Globus pallidus (tissue), 1 donor: ENCODE measurements at places on chromosomes 7 and 10.

DNA sequence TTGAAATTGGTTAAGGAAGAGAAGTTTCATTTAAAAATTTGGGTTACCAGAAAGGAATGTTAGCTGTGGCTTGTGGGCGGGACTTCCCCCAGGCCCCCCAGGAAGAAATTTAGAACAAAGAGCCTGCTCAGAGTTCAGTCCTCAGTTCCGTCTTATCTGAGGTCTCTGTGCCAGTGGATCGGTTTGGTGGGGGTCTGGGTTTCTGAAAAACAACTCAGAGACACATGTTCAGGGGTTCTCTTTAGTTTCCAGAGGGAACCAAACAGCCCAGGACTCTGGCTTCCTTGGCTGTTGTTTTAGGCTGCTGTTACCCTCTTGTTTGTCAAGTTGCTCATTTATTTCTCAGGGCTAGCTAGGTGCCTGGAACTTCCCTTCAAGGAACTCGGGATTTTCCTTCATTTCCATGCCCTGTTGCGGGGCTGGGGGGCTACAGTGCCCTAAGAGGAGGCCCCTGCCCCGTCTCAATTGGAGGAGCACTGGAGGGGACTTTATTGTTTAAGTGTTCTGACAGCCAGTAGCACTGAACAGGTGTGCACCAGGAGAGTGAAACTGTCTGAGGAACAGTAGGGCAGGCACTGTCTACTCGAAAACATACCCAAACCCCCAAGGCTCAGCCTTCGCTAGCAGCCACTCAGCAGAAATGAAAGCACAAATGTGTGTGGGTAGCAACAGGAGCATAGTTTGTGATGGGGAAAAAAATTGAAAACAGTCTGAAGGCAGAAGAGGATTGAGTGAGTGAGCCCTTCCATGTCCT, 59.9 kb downstream of the ALOX5 start:
- no peak for DNase-seq

DNA sequence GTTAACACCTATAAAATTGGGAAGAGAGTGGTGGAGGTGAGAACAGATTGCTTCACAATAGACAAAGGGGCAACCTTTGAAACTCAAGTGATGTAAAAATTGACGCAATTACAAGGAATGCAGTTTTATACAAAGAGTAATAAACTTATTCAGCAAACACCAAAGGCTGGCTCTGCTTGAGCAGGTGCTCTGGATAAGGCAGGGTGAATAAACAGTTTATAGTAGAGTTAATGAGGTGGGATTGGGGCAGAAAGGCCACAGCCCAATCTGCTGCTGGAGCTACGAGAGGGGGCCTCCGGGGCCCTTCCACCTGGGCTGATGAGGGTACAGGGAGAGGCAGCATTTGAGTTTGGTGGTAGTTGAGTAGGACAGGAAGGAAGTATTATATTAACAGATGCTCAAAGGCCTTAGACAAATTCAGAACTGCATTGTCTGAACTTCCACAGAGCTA, 6.0 kb downstream of the MUC12 start:
- DNase-seq = no peak

- no peak for DNase-seq
Measured at GRCh38 chr7:26912933-26913536, 48.6 kb upstream of the SKAP2 start.

- DNase-seq = peak; percentile 23
Measured at GRCh38 chr7:147833557-147833956, 757.0 kb upstream of the C7orf33 start.

- DNase-seq = no peak
Measured at GRCh38 chr10:14380746-14381145, 50.0 kb upstream of the FRMD4A start.

GRCh38 chr7:106068986-106069385, 43.1 kb downstream of the SYPL1 start:
- no peak for DNase-seq

- no peak for DNase-seq
Measured at GRCh38 chr7:152922318-152923081, 162.9 kb downstream of the ACTR3B start.

GRCh38 chr7:21777921-21778320, 167.8 kb downstream of the CDCA7L start:
- DNase-seq = no peak

DNA sequence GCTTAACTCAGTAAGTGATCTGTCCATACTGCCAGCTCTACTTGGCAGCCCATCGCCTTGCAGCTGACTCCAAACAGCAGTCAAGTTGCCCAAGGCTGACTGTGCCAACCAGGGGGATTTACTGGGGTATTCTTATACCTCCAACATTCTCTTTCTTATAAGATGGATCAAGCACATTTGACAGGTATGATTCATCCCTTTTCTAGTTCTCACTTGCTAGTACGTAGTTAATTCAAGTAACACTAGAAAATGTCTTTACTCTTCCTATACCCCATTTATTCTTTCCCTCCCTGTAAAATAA, 77.0 kb downstream of the SLC25A13 start:
- DNase-seq = no peak

DNA sequence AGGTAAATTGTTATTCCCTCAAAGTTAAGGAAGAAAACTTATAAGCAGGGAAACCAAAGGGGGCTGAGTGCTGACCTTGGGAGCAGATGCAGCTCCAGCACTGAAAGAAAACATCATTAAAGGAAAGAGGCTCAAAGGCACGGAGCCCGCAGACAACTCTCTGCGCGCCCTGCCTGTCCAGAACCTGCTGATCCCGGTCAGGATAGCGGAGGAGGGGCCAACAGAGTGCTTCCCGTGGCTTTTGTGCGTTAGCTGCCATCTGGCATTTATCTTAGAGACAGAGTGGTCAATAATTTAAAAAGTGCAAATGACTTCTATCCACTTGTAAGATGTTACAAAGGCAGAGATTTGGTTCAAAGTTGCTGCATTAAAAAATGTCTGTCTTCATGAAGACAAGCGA, 162.1 kb downstream of the FANK1 start:
- no peak for DNase-seq

DNA sequence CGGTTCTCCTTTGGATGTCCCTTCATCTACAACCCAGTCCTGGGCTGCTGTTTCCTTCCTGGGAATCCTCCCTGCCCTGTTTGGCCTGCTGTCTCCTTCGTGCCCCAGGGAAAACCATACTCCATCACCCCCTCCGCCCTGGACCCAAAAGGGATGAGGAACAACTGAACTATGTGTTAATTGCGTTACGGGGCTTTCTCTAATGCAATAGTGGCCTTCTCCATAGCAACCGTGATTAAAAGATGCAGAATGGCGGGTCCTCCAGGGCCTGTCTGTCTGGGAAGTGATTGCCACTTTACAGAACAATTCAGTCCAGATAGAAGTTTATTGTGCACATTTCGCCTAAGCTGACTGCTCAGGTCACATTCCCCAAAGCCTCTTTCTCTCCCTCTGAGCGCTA, 112.0 kb upstream of the FGFR2 start:
- DNase-seq = no peak

DNA sequence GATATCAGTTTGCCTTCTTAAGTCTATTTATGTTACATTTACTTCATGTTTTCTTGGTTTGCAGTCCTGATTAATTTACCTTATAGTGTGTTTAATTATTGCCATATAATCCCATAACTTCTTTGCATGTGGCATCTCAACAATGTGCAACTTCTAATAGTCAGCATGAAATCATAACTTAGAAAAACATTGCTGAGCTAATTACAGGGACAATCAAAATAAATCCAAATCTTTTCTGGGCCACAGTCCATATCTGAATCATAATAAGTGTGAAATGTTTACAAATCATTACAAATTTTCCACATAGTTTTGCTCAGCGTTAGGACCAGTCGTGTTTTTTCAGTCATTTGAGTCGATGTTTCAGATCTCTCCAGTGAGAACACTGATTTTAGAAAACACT, 29.1 kb upstream of the CABCOCO1 start:
- DNase-seq = no peak

DNA sequence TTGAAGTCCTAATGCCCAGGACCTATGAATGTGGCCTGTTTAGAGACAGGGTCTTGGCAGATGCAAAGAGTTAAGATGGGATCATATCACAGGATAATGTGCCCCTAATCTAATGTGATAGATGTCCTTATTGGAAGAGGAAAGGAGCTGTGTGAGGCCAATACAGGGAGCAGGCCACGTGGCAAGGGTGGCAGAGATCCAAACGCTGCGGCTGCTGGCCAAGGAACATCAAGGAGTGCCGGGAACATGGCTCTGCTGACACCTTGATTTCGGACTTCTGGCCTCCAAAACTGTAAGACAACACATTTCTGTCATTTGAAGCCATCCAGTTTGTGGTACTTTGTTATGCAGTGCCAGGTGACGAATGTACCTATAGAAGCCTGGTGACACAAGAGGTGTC, 37.7 kb upstream of the EZH2 start:
- DNase-seq = no peak

DNA sequence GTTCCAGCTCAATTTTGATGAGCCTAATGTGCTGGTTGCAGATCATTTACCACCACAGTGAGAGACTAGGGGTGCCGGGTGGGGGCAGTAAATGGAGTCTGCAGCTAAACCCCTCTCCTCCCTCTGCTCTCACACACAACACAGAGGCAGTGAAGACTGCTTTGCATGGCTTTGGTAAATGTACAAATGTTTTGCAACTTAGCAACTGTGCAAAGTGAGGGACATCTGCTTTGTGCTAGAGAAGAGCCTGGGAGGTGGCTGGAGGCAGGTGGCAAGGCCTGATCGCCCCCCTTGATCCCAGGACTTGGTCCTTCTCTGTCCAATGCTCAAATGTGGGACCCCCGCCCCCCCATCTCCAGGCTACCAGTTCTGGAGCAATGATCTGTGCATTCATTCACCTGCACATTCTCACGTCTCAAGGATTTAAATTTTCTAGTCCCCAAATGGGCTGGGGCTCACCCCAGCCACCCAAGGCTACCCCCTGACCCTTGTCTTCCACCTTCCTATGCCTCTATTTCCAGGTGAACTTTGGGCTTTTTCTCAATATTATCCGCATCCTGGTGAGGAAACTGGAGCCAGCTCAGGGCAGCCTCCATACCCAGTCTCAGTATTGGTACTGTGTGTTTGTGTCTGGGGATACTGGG, 11.6 kb downstream of the GHRHR start:
- no peak for DNase-seq

DNA sequence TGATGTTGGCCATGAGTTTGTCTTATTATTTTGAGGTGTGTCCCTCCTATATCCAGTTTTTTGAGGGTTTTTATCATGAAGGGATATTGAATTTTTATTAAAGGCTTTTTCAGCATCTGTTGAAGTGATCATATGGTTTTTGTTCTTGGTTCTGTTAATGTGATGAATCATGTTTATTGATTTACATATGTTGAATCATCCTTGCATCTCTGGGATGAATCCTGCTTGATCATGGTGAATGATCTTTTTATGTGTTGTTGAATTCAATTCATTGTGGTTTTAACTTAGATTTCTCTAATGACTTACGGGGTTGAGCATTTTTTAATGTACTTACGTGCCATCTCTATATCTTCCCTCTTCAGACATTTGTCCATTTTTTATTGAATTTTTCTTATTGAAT, 22.9 kb downstream of the DLD start:
- DNase-seq = no peak

DNA sequence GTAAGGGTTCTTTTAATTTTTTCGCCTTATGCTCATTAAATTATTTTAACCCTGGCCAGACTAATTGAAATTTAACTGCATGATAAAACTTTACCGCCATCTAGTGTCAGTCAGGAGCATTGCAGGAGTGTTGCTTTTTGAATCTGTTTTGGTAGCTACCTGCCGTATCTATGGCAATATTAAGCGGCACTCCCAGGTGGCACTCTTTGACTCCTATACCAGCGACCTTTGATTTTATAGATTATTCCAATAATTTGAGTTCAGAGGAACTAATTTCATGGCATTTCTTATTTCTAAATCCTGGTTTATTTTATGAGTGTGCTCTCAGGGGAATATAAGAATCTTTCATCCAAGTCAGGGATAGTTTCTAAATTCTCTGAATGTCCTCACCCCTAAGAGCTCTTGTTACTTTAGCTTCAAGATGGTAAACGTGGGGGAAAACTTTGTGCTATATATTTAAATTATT, 198.9 kb downstream of the REEP3 start:
- DNase-seq = peak; percentile 41

GRCh38 chr10:95254629-95255028, 36.2 kb downstream of the PDLIM1 start:
- DNase-seq = no peak

DNA sequence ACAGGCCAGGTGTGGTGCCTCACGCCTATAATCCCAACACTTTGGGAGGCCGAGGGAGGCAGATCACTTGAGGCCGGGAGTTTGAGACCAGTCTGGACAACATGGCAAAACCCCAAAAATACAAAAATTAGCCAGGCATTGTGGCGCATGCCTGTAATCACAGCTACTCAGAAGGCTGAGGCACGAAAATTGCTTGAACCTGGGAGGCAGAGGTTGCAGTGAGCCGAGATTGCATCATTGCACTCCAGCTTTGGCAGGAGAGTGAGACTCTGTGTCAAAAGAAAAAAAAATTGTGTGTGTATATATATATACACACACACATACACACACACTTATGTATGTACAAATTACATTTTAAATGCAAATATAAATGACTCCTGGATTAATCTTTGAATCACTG, 76.8 kb upstream of the LRRN3 start:
- no peak for DNase-seq

DNA sequence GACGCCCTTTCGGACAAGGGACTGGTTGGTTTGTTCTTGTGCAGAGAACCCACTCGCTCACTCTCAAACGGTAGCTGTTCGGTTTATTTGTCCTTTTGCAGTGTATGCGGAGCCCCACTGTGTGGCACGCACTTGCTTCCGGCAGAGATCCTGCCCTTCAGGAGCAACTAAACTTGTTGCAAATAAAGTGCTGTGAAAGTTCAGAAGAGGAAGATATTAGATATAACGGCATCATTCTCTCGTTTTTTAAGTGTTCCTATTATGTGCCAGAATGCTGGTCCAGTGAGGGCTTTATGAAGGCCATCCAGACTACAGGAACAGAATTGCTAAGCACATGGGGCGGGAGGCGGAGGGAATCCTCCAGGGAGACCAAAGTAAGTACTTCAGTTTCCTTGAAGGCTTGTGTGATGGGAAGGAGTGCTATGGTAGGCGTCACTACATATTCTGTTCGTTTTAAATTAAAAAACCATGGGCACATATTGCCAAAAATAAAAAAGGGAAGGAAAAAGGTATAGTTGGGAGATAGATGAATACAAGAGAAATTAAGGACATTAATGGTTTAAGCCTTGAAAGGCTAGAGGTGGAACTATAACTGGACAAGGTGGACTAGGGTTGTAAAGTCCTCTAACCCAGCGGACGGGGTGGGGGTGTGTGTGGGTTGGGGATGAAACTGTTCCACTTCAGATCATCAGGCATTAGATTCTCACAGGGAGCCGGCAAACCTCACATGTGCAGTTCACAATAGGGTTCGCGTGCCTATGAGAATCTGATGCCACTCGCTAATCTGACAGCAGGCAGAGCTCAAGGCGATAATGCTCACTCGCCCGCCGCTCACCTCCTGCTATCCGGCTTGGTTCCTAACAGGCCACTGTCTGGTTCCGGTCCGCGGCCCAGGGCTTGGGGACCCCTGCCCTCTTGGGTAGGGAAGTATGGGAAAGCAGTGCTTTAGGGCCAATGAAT, 704 bp upstream of the ERLIN1 start:
- DNase-seq = no peak
